ENCODE measurements at places on chromosomes 7 and 10.

DNA sequence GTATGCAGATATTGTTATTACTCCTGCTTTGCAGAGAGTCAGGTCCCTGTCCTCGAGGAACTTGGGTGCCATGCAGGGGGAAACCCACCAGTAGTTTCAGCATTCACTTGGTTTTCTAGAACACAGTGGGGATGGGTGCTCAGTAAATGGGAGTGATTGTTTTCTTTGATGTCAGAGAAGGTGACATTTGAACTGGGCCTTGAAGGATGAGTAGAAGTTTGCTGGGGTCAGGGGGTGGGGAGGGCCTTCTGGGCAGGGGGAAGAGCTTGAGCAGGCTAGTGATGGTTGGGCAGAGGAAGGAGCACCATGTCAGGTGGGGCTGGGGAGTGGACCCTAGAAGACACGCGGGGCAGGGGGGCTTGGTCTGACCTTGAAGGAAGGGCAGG, 5.9 kb downstream of the ADAMTS14 start:
- no peak for DNase-seq

DNA sequence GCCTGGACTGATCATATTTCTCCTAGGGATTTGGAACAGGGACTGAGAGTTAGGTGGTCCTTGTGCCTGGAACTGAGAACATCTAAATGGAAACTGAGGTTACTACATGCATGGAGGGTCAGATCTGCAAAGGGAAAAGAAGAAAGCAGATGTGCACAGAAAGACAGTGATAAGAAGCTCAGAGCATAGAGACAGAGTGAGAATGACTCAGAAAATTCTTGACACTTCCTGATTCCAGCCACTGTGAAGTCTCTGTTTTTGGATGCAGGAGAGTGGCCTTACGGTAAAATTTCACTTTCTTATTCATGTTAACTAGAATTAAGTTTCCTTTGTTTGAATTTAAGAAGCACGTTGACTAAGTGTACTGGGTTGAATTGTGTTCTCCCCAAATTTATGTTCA, 241.7 kb downstream of the TMEM26 start:
- DNase-seq, result no peak

- no peak for DNase-seq
Measured at GRCh38 chr7:133936074-133936473, 191.1 kb upstream of the LRGUK start.

DNA sequence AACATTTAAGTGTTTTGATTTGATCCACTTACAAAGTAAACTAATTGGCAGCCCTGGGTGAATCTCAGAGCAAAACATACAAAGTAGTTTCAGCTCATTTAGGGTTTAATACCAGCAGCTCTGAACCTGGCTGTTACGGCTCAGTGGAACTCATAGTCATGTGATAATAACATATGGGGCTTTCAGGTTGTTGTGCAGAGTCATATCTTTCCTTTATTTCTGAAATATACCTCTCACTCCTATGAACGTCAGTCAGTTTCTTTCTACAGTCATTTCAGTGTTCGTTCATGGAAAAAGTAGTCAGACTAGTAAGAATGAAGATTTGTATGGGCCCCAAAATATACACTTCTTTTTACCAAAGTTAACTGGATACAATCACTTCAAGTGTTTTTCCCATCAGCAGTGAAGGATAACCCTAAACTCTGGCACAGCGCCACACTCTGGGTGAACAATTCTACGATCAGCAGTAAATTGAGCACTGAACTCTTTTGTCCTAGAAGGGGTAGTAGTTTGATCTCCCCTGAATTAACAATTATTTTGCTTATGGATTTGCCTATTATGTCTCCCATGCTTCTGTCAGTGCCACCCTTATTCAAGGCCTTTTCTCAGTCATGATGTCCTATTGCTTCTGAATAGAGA, 218.6 kb downstream of the THSD7A start:
- no peak for DNase-seq

- DNase-seq, result no peak
Measured at GRCh38 chr7:107824858-107825257, 21.8 kb upstream of the SLC26A3 start.

GRCh38 chr7:115679976-115680375, 350.6 kb downstream of the TFEC start:
- DNase-seq, result no peak

- DNase-seq, result no peak
Measured at GRCh38 chr7:36487756-36488336, 98.2 kb downstream of the ANLN start.

DNA sequence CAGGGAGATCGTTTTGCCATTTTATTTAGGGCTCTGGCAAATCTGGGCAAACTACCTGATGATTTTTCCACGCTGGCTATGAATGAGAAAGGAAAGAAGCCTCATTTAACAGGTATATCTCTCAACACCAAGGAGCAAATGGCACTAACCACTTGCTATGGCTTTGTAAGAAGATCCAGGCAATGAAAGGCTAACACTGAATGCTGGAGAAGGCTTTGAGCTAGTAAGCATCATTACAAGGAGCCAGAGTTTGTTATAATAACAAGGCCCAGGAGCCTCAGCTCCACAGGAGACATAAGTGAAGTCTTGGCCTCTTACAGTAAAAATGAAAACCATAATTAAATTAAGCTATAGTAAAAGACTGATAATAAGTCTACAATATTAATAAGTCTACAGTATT, 123.1 kb downstream of the CNOT4 start:
- DNase-seq, result no peak

GRCh38 chr10:35934642-35934995, 292.5 kb upstream of the FZD8 start:
- no peak for DNase-seq

- DNase-seq, result no peak
Measured at GRCh38 chr10:7580520-7580919, 86.2 kb downstream of the ITIH5 start.

GRCh38 chr7:159105832-159106811, 38.5 kb downstream of the VIPR2 start:
- DNase-seq, result no peak

DNA sequence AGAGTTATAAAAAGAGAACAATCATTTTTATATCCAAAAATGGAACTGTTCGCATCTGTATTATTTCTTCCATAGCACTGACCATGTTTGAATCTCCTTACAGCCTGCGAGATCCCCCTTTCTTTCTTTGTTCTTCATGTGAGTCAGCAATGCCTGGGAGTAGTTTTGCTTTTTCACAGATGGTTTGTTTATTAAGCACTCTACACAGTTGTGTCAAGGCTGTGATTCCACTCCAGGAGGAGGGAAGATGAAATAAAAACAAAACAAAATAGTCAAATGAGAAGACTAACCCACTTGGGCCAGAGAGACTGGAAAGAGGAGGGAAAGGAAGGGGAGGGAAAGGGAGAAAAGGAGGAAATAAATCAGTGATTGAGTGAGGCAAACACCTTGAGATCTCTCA, 7.8 kb downstream of the LIPF start:
- no peak for DNase-seq
